ENCODE measurements at places on chromosomes 5 and 9. TPM values are rescaled to one million over a fixed set of nuclear protein-coding genes. Genes with fewer than 3 reads are reported as not detected.

Gene LCN2
- total RNA-seq, result not detected

Gene TAF11L10
- total RNA-seq, result not detected

Gene NR6A1
- 0.78 TPM for total RNA-seq

DNA sequence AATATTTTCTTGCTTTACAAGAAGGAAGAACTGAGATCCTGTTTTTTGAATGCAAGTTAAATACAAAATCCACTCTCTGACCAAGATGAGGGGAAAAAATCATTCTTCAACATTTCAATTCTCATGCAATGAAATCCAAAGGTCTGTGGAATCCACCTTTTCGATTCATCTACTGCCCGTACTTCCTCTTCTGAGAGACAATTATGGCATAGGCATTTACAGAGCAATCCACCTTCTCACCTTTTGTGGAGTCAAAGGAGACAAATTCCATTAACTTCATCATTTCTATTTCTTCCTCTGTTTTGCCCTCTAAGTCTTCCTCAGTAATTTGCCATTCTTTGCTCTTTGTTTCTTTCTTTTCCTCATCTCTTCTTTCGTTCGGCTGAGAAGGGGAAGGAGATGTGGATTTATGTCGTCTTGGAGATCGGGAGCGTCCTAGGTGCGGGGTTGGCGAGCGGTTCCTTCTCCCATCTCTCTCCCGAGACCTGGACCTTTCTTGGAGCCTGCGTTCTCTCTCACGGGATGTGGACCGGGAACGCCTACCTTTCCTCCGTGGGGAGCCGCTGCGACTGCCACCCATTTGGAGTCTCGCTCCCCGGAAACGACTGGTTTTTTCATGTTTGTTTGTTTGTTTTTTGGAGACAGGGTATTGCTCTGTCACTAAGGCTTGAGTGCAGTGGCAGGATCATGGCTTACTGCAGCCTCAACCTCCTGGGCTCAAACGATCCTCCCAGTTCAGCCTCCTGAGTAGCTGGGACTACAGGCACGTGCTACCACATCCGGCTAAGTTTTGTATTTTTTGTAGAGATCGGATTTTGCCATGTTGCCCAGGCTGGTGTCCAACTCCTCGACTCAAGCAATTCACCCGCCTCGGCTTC lies 24.3 kb upstream of the AFF4 start:
- no peaks in the 10 kb centered on the region for H3K4me1 ChIP-seq
- H3K27me3 ChIP-seq, result no peaks in the 10 kb centered on the region
- no peaks in the 10 kb centered on the region for H3K36me3 ChIP-seq
- no peak overlapping the region for H3K27ac ChIP-seq
- no peak overlapping the region for H3K4me3 ChIP-seq

DNA sequence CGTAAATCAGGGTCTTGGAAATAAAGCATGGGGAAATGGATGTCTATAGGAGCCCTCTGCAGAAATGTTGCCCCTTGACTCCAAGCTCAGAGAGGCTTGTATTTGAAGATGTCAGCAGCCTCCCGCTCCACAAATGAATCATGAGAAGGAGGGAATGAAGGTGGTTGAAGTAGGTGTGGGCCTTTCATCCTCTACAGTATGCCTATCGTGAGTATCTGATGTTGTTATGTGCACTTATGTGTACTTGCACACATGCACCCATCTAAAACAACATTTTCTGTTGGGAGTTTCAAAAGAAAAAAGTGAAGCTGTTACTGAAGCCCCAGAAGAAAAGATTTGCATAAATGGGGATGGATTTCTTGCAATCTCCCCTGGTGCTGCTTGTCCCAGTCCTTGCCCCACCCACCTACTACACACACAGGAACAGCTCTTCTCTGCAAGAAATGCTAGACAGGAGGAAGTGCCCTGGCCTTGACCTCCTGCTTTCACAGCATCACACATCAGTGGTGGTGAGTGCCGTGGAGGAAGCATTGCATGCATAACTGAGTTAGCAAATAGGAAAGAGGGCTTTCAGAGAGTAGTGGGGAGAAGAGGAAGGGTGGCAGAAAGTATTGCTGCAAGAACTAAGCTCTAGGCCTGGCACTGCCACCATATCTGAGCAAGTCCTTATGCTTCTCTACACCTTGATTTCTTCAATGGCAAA lies 156.1 kb downstream of the SNX18 start:
- H3K36me3 ChIP-seq, result no peaks in the 10 kb centered on the region
- DNase-seq, result peak; percentile 41
- H3K27me3 ChIP-seq, result no peaks in the 10 kb centered on the region
- peaks cover 74% of the 10 kb centered on the region for H3K4me1 ChIP-seq
